ENCODE measurements at places on chromosomes 12 and 14.

DNA sequence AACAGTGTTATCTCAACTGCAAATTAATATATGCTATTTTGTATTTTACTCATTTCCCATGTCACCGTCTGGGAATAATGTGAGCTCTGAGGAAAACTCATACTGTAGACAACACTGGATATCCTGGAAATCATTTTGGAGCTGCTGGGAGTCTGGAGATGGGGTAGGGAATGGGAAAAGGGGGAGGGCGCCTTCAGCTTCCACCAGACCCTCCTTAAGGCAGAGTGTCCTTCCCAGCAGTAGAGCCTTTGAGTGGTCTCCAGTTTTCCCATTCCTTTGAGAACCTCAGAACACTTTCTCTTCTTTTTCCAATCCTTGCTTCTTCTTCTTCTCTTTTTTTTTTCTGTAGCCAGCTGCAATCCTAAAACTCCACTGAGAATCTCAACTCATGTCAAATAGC is 5.4 kb upstream of the LRIG3 start:
- DNase-seq, result no peak

- DNase-seq, result no peak
Observed at GRCh38 chr14:104385111-104385510, 194.5 kb upstream of the C14orf180 start.

DNA sequence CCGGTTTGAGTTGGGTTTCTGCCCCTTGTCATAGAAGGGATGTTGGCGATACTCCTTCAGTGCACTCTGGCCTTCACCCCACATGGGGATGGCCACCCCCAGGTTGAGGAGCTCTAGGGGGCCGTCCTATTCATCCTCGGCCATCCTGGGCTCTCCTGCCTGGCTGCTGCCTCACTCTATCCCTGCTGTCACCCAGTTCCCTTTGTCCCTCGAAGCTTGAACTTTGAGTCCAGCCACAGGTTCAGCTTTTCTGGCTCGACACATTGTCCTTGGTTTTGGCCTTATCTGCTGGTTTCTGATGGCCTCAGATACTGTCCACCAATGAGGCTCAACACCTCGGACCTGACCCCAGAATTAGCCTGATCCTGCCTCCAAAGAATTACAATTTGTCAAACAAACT is 58.6 kb downstream of the C14orf132 start:
- DNase-seq, result no peak

DNA sequence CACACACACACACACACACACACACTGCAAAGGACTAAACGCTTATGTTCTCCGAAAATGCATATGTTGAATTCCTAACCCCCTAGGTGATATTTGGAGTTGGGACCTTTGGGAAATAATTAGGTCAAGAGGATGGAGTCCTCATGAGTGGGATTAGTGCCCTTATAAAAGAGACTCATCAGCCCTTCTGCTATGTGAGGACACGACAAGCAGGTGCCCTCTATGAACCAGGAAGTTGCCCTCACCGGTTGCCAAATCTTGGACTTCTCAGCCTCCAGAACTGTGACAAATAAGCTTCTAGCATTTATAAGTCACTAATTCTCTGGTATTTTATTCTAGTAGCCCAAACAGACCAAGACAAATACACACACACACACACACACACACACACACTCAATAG is 20.7 kb upstream of the TCP11L2 start:
- no peak for DNase-seq

DNA sequence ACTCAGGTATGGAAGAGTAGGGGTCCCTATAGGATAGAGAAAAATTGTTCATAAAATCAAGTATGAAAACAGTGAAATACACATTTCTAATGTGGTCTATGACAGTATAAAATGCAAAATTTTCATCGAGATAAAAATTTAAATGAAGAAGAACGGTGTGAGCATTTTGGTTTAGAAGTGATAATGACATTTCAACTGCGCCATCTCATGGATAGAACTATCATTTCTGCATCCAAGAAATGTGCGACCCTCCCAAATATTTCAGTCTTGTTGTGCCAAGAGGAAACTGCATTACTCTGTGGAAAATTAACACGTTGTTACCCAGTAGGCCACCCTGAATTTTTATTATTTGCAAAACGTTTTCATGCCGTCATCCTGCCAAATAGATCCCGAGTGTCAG is 108.8 kb downstream of the CRACR2A start:
- no peak for DNase-seq

GRCh38 chr12:129049917-129050316 is 196.6 kb downstream of the GLT1D1 start:
- no peak for DNase-seq

GRCh38 chr14:95192311-95192710 is 35.0 kb upstream of the DICER1 start:
- no peak for DNase-seq

DNA sequence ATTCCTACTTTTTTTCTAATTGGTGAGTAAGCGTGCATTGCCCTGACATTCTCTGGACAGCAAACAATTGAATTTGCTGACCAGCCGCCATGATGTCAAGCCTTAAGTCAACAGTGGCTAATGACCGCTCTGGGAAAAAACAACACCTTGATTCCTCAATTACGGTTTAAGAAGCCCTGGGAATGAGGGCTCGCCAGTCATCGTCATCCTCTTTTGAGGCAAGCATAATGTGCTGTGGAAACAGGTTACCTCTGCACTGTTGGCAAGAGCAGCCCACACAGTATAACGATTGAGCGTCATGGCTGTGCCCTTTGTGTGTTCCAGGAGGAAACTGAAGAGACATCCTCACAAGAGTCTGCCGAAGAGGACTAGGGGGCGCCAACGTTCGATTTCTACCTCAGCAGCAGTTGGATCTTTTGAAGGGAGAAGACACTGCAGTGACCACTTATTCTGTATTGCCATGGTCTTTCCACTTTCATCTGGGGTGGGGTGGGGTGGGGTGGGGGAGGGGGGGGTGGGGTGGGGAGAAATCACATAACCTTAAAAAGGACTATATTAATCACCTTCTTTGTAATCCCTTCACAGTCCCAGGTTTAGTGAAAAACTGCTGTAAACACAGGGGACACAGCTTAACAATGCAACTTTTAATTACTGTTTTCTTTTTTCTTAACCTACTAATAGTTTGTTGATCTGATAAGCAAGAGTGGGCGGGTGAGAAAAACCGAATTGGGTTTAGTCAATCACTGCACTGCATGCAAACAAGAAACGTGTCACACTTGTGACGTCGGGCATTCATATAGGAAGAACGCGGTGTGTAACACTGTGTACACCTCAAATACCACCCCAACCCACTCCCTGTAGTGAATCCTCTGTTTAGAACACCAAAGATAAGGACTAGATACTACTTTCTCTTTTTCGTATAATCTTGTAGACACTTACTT is 138.9 kb downstream of the HMGA2 start:
- DNase-seq, result no peak

GRCh38 chr12:82184844-82185243 is 173.3 kb downstream of the CCDC59 start:
- DNase-seq, result no peak

GRCh38 chr14:94045563-94046345 is 19.6 kb downstream of the OTUB2 start:
- DNase-seq, result no peak

DNA sequence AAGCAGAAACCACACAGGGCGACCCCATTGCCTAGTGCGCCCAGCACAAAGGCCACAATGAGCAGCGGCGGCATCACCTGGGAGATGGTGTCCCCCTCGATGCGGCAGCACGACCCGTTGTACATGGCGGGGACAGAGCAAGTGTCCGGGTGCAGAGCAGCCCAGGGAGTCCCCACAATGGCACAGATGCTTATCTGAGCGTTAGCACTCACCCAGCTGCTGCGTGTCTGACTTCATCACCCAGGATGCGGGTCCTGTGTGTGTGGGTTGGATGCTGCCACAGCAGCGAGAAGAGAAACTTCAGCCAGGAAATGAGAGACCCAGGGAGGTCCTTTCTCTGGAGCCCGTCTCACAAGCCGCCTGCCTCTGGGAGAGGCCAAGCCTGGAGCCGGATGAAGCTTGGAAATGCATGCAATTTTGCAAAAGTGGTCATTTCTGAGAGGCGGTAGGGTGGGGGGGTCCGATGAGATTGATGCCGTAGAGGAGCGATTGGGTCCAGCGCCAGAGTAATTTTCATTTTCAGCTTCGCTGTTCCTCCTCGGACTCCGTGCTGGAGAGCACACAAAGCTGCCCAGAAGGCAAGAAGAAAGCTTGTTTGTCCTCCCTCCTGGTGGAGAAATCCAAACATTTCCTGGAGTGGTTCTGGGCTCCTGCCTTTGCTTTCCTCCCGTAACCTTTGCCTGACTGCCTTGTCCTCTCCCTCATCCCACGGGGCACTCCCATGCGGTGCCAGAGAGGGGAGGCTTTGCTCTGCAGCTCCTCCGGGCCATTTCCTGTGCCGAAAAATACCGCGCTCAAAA is at the start of gene HCAR1:
Gene HCAR1 (minus strand): TSS at position 630 of the 800 bp plus-strand sequence. CDS start 505 bp downstream, at position 125.
- peak; percentile 40 for DNase-seq

DNA sequence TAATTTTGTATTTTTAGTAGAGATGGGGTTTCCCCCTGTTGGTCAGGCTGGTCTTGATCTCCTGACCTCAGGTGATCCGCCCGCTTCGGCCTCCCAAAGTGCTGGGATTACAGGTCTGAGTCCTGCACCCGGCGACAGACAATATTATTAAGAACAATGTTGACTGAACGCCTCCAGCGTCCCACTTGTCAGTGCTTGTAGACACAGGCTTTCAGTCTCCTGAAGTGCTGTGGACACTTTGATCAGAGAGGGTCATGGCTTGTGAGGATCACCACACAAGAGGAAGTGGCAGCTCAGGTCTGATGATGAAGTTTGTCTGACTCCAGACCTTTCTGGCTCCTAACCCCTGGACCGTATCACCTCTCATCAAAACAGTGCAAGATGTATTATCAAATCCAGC is 114.6 kb downstream of the CHST11 start:
- no peak for DNase-seq

- DNase-seq, result no peak
Observed at GRCh38 chr12:38175538-38175937, 141.0 kb upstream of the ALG10B start.

DNA sequence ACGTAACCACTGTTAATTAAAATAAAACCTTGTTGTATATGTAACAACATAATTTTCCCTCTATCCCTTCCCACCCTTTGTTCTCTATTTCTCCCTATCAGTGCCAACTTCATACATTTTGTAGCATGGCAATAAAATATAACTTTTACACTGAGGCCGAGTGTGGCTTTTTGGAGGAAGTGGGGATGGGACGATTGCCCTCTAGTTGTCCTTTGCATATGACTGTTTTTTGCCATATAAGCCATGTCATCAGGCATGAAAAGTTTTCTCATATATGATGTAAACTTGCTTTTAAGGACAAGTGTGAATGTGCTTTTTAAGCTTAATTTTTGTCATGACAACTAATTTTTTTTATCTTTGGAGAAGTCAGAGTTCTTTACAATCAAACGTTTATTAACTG is 6.2 kb upstream of the CCT2 start:
- no peak for DNase-seq

DNA sequence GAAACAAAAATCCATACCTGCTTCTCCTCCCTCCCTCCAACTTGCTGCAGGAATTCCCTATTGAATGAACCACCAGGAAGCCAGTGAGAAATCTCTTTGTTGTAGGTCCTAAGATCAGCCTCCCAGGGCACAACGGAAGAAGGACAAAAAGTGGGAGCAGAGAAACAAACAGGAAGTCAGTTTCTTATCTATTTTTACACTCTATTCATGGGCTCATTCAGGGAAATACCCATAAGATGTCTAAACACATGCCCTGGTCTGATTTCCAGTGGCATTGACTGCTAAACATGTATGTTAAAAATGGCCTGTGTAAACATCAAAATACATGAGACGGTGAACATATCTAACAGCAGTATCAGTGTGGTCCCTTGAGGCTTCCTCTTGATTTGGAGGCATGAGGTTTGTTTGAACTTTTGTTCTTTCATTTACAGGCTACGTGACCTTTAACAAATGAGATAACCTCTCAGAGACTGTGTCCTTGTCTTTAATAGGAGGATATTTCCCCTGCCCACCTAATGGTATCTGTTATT is 18.8 kb downstream of the GPR65 start:
- no peak for DNase-seq

- no peak for DNase-seq
Observed at GRCh38 chr12:96434107-96434506, 33.9 kb upstream of the CDK17 start.

GRCh38 chr12:41467591-41468325 is 279.6 kb downstream of the PDZRN4 start:
- no peak for DNase-seq

- no peak for DNase-seq
Observed at GRCh38 chr12:104122298-104122697, 15.7 kb downstream of the NFYB start.

GRCh38 chr12:45634273-45634917 is 95.1 kb upstream of the ARID2 start:
- no peak for DNase-seq

GRCh38 chr14:67270145-67270753 is 29.0 kb downstream of the PALS1 start:
- DNase-seq, result no peak

DNA sequence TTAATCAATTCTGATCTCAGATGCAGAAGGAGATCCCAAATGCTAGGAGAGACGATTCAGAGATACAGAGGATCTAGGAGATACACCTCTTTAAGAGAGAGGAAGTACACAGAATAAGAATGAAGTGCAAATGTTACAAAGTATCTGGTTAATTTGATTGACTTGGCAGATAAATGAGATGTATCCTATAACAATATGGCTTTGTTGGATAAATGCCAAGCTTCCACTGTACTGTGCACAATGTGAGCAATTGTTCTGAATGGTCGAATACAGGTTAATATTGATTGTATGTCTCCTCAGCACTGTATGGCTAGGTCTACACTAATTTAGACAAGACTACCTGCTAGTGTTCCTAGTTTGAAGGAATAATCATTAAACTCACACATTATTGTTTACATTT is 119.6 kb upstream of the PTPRB start:
- no peak for DNase-seq

DNA sequence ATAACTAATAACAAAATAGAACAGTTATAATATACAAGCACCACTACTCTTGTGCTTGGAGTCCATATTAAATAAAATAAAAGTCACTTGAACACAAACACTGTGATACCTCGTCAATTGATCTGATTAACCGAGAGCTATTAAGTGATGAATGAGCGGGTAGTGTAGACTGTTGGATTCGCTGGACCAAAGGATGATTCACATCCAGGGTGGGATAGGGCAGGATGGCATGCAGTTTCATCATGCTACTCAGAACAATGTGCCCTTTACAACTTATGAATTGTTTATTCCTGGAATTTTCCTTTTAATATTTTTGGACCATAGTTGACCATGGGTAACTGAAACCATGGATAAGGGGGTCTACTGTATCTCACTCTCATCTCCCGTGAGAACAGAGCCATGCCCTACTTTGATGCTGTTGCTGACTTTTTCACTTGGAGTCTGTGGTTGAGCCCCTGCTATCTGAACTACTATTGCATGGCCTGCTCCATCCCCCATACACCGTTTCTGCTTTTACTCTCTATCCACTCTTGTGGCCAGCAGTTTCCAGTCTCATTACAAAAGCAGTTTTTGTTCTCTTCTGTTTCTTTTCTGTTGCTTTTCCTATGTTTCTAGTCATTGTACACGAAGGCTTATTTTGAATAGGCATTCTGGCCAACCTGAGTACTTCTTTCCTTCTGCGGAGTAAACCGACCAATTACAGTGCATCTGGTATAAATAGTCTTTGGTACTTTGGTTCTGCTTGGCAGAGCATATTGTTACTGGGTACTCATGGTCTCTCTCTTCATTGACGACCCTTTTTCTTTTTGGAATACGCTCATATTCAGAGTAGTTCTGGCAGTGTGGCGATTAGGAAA is 12.2 kb downstream of the TMTC2 start:
- no peak for DNase-seq
